ENCODE measurements at places on chromosomes 4 and X. TPM values are rescaled to one million over a fixed set of nuclear protein-coding genes. Genes with fewer than 3 reads are reported as not detected.

The ZGRF1 gene
- total RNA-seq, result 9.1 TPM

The AMTN gene
- not detected for total RNA-seq

- no peak for DNase-seq
Measured at GRCh38 chrX:129798888-129799287, 19.1 kb downstream of the SASH3 start.

GRCh38 chrX:109635146-109635545 is 10.2 kb upstream of the KCNE5 start:
- no peak for DNase-seq

DNA sequence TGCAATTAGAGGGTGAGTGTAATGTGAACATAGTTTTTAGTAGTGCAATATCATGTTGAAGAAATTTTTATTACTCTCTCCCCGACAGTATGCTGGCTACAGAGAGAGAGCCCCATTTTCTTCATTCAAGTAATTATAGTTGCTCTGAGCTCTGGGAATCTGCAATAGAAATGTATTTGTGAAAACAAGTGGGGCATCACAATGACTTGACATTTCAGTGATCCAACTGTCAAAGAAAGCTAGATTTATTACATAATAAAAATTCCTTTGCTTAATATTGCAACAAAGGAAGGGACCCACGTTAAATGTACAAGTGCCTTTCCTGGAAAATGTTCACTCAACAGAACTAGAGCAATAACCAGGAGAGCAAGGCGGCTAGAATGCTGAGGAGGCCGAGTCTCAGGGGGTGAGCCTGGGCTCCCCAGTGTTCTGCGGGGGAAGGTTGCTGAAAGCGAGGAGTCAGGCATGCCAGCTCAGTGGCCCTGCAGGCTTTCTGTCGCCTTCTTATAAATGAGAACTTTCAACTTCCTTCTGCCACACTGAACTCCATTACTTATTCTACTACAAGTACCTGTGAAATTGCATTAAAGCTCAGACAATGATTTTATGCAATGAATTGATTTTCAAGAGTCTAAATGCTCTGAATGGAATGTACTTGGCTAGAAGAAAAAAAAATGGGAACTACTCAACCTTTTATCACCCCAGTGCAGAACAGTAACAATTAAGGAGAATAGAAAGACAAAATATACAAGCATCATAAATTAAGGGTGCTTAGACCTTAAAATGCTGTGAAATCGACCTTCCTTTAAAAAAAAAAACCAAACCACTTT is 476.4 kb downstream of the AFF2 start:
- no peak for DNase-seq

DNA sequence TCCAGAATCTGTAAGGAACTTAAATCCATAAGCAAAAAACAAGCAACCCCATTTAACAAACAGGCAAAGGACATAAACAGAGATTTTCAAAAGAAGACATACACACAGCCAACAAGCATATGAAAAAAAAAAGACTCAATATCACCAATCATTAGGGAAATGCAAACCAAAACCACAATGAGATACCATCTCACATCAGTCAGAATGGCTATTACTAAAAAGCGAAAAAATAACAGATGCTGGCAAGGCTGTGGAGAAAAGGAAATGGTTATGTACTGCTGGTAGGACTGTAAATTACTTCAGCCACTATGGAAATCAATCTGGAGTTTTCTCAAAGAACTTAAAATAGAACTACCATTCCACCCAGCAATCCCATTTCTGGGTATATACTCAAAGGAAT is 156.8 kb upstream of the RADX start:
- no peak for DNase-seq

GRCh38 chrX:49840679-49841078 is 11.6 kb downstream of the PAGE4 start:
- no peak for DNase-seq

- DNase-seq, result no peak
Measured at GRCh38 chrX:103254171-103254824, 657 bp downstream of the TCEAL8 start.

GRCh38 chrX:49230500-49231232 is 2.5 kb downstream of the CACNA1F start:
- DNase-seq, result no peak

DNA sequence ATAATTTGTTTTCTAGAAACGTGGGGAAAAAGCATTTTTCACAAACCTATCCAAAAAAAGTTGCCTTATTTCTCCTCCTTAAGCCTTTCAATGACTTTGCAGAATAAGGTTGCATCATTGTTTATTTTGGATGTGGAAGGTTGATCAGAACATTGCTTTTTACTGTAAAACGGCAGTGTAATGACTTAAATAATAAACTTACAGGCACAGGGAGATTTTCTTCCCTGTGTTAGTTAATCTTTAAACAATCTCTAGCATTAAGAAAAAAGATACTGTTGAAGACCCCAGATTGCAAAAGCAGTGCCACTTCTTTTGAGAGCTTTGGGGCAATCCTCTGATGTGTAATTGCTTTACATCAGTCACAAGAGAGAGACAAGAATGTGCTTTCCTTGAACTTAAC is 153.4 kb downstream of the ARX start:
- DNase-seq, result no peak
